ENCODE measurements at places on chromosomes 1 and 21.
A peak's percentile ranks its signal among the peaks of the same experiment; 100 is the strongest.

DNA sequence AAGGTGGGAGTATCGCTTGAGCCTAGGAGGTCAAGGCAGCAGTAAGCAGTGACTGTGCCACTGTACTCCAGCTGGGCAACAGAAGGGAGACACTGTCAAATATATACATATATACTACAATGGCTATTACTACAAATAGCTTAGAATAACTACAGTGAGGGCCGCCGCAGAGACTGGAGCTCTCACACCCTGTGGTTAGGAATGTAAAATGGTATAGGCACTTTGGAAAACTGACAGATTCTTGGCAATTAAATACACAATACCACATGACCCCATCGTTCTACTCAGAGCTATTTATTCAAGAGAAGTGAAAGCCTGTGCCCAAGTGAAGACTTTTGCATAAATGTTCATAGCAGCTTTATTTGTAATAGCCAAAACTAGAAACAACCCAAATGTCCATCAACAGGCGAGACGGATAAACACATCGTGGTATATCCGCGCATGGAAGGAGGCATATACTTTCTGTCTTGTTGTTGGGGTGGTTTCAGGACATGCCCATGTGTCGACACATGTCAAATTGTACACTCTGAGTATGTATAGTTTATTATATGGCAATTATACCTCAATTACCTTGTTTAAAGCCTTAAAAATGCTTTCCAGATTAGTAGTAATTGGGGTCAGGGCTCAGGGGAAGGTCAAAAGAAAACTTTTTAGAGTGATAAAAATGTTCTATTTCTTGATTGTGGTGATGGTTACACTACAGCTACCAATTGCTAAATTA is 123.4 kb downstream of the RIPK4 start:
- DNase-seq = no peak

DNA sequence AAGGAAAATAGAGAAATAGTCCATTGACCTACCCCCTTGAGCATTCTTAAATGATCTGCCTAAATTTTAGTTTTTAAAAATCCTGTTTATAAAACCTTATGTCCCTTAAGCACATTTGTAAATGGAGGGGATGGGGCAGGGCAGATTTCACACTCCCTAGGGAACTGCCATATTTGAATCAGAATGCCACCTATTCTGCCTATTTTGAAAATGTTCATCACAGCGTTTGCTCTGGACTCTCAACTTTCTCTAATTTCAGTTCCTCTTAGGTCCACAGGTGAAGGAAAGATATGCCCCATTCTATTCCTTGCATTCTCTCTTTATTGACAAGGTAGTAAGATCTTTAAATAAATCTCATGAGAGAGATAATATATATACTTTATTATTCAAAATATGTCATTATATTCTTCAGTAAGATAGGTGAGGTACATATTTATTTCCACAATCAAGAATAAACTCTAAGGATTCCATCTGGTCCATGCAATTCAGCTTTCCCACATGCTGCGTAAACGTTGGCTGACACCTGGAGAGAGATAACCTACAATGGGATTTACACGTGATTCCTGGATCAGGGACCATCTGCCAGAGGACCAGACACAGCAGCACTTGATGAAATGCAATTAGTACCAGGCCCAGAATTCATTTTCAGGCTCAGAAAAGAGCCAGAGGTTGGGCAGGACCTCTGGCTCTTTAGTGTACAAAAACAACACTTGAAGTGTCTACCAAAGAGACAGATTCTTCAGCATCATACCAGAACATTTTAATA is 1.2 kb upstream of the LPGAT1 start:
- no peak for DNase-seq

GRCh38 chr1:62508187-62508758 is 71.4 kb downstream of the USP1 start:
- DNase-seq = peak; percentile 69

GRCh38 chr1:238777551-238777950 is 608.8 kb upstream of the CHRM3 start:
- DNase-seq = no peak

DNA sequence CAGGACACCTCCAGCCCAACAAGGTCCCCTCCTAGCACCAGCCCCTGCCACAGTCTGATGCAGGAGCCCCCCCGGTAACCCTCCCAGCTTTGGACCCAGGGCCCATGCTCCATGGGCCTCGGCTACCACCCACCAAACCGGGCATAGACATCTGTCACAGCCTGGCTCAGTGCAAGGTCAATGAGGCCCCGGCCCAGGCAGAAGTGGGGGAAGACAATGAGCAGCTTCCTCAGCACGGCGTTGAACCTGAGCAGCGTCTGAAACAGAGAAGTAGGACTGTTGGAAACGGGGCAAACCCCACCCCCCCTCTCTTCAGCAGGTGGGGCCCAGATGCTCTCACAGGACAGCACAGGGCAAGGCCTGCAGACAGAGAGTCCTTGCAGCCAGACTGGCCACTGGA is 101.9 kb upstream of the GCLM start:
- DNase-seq = no peak
